ENCODE measurements at places on chromosomes 1 and 21.

DNA sequence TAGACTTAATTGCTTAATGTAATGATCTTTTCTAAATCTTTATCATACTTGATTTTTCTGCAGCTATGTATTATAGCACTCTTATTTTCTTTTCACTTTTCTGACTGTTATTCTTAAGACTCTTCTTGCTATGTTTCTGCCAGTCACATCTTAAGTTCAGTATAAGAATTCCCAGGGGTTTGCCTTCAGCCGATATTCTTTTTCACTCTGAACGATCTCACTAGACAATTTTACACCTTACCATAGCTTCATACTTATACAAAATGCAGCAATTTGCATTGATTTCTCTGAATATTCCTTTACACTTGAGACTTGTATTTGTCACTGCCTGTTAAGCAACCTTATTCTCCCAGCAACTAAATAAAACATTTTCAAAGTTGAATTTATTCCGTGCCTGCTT lies 242.5 kb upstream of the OLFM3 start:
- no peak for DNase-seq

DNA sequence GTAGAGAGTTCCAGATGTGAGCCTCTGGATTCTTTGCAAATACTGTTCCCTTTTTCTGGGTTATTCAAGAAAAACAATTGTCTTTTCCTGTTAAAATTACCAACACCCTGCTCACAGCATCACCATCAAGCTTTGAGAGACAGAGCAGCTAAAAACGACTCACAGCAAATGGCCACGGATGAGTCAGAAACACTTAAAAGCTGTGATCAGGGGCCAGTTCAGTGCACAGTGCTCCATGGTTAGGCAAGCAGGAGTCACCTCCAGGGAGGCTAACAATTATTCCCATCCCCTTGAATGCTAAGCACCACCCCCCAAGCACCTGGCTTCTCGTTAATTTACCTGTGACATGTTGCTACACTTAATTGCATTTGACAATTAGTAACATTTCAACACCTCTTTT lies 128.4 kb upstream of the CAMK1G start:
- DNase-seq = no peak

- DNase-seq = no peak
Observed at GRCh38 chr1:211551638-211552460, 27.1 kb downstream of the SLC30A1 start.

GRCh38 chr1:195604287-195604686 lies 1004.0 kb downstream of the KCNT2 start:
- DNase-seq = no peak

DNA sequence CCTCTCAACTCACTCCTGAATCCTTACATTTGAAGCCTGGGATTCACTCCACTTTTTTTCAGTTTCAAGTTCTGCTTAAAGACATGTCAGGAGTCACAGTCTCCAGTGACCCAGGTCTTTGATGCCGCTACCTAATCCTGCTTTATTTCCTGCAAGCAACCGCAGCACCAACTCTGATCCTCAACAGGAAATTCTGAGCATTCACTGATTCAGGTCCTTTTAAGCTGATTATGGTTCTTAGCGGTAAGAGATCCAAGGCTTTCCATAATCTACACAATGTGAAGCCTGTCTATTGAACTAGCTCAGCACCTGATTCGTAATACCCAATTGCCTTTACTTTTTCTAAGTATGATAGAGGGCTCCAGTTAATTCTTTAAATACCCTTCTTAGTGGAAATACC lies 43.7 kb upstream of the PIGC start:
- DNase-seq = no peak

GRCh38 chr1:44326024-44326701 lies 28.9 kb downstream of the ERI3 start:
- DNase-seq = no peak

- DNase-seq = no peak
Observed at GRCh38 chr1:156195853-156196252, 1.9 kb downstream of the SLC25A44 start.

DNA sequence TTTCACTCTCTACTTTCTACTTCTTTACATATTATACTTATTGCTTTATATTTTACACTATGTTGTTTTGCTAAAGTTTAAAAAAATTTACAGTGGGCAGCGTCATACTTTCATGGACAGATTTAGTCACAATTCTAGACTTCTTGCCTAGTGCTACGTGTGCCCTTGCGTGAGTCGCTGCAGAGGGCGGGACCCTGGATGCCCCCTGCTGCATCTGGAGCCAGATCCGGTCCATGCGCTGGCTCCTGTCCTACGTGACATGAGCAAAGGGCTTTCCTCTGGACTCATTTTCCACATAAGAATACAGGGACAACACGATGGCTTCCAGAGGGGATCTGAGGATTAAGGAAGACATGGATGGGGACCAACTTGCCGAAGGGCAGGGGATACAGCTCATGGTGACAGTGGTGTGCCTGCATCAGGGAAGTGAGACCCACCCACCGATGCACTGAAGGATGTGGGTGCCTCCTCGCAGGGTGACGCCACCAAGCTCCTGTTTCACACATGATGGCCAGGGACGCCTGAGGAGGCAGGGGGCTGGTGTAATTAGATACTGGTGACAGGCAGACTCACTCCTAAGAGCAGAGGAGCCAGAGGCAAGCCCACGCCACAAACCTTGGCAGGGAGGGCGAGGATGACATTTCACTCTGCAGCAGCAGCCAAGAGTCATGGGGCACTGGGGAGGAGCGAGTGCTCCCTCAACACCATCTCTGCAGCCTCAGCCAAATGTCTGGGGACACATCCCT lies 86.6 kb downstream of the DMRTB1 start:
- no peak for DNase-seq

DNA sequence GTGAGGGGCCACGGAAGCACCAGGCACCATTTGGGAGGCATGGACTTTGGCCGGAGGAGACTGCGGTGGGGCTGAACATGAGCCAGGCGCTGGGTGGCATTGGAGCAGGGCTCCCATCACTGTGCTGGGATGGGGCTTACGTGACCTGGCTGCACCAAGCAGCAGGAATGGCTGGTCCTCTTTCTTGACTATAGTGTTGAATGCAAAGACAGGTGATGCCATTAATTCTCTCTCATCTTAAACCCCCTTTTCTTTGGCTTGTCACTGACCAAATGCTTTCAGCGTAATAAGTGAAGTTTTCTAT lies 447.9 kb downstream of the CAMTA1 start:
- DNase-seq = no peak

DNA sequence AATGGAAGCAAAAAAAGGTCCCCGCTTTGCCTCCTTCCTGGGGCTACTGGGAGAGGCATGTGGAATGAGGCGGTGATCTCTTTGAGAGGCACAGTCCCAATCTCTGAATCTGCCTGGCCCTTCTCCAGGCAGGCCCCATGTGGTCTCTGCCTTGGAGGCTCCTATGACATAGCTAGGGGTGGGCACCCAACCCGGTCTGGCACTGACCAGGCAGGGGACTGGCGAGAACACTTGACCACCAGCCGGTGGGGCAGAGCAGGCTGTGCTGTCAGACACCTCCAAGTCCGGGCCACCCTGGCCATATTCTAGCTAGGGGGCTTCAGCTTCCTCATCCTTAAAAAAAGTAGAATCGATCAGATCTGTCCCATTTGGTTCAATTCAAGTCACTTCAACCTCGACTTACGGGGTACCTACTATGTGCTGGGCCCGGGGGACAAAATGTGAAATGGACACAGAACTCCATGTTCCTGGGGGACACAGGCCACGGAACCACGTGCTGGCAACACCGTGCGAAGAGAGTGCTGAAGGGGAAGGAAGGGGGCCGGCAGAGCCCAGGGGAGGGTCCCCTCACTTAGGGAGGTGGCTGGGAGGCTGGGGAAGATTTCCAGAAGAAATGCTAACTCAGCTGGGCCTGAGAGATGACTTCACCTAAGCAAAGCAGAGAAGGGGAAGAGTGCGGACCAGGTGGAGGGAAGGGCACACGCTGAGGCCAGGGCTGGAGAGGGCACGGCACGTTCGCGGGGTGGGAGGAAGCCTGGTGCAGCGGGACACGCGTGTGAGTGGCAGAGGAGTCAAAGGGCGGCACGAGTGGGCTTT lies 33.3 kb downstream of the HSPG2 start:
- DNase-seq = no peak

- no peak for DNase-seq
Observed at GRCh38 chr1:197304638-197305200, 36.7 kb downstream of the CRB1 start.

DNA sequence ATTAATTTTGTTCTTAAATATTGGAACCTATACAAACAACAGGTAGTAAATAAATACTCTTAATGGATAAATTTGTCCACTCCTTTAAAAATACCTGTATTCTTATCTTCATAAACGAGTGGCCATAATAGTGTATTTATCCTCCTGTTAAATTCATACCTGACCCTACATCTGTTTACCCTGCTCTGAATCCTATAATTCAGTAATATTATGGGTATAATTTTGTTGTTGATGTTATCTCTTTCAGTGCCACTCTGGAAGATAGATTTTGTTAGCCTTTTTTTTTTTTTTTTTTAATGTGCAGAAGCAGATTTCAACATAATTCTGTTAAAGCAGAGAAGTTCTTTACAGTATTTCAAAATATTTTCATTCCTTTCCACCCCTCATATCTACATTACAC lies 1337.9 kb downstream of the PLA2G4A start:
- DNase-seq = no peak

GRCh38 chr1:9443913-9444445 lies 95.3 kb upstream of the SLC25A33 start:
- no peak for DNase-seq

- no peak for DNase-seq
Observed at GRCh38 chr1:12416101-12416500, 186.3 kb downstream of the VPS13D start.

GRCh38 chr1:9292361-9293240 lies at the start of gene SPSB1:
SPSB1 (plus strand) TSS chr1:9292894; CDS start chr1:9355892, 62,998 bp downstream.
- DNase-seq = peak; percentile 49

GRCh38 chr1:13600762-13601453 lies 17.3 kb downstream of the PDPN start:
- DNase-seq = no peak

GRCh38 chr21:41187537-41188025 lies 19.6 kb downstream of the BACE2 start:
- DNase-seq = no peak

GRCh38 chr1:181936269-181936668 lies 125.2 kb downstream of the ZNF648 start:
- DNase-seq = peak; percentile 11

DNA sequence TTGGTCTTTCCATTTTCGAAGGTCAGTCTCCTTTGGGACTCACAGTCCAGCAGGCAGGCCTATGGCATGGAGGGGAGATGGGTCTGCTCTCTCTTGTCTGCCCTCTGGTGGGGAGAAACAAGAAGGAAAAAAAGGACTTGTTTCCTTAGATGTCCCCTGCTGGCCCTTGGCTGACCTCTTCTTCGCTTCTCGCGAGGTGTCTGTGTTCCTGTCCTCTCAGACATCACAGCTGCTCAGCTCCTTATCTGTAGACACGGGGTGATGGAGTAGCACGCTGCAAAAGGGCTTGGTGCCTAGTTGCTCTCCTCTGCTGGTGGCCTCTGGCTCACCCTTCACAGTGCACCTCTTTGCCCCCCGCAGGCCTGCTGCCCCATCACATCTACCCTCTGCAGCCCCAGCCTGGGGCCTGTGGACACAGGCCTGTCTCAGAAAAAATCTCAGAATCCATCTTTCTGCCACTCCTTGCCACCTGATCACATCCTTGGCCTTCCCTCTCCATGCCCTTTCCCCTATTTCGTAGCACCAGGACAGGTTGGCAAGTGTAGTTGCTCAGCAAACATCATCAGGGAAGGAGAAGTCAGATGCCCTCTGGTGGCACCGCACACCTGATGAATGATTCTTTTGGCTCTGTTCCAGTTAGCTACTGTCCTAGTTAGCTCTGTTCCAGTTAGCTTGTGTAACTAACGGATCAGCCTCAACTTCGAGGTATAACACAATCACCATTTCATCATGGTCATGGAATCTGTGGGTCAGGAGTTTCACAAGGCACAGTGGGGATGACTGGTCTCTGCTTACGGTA lies 18.7 kb upstream of the AK2 start:
- no peak for DNase-seq

- DNase-seq = no peak
Observed at GRCh38 chr1:168396508-168396907, 115.8 kb downstream of the TBX19 start.

- DNase-seq = no peak
Observed at GRCh38 chr1:56819387-56819899, at the start of gene FYB2. FYB2 (minus strand) TSS chr1:56819404; CDS start chr1:56819290, 114 bp downstream.

Measured in stimulated activated CD4-positive, alpha-beta T cell treated with anti-CD3 and anti-CD28 coated beads, Interleukin-4, amount 100 ng/mL, for 48 hours (primary cell).